HT1080 (cell line): ENCODE measurements at places on chromosomes 1 and 21.

DNA sequence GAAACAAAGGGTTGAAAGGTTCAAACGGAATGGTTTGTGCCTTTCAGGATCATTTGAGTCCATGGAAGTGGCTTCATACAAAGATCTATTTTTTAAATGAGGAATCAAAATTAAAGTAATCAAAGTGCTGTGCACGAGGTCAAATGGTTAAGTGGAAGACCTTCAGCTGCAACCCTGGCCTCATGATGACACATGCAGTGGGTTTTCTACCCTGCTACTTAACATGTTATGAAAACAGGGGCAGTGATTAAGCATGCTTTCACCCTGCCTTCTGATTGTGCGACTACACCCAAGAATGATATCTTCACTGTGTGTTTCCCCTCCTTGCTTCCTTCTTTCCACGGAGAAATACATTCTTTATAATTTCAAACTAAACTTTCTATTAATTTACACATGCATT lies 604.2 kb downstream of the LRRIQ3 start:
- peak; percentile 58 for DNase-seq

DNA sequence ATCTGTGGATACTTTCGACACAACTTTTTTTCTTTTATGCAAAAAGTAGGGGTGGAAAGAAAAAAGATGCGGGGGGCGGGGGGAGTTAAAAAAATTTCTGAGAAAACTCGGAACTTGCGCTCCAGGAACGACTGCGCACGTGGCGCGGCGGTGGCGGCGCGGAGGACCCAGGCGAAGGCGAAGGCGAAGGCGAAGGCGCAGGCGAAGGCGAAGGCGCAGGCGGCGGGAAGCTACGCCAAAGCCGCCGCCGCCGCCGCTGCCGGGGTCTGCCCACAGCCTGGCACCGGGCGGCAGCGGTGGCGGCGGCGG lies 208 bp upstream of the BARHL2 start:
- DNase-seq: no peak

- DNase-seq: peak; percentile 69
Observed at GRCh38 chr1:242454262-242455051, 70.0 kb downstream of the PLD5 start.

DNA sequence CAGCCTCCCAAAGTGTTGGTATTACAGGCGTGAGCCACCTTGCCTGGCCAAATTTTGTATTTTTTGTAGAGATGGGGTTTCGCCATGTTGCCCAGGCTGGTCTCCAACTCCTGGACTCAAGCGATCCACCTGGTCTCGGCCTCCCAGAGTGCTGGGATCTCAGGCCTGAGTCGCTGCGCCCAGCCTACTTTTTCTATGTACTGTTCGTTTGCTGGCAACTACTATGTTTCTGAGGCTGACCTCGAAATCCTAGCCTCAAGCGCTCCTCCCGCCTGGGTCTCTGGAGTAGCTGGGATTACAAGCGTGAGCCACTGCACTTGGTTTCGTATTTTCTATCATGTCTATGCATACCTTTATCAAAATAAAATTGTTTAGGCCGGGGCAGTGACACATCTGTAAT lies 675 bp upstream of the TEKT2 start:
- no peak for DNase-seq

DNA sequence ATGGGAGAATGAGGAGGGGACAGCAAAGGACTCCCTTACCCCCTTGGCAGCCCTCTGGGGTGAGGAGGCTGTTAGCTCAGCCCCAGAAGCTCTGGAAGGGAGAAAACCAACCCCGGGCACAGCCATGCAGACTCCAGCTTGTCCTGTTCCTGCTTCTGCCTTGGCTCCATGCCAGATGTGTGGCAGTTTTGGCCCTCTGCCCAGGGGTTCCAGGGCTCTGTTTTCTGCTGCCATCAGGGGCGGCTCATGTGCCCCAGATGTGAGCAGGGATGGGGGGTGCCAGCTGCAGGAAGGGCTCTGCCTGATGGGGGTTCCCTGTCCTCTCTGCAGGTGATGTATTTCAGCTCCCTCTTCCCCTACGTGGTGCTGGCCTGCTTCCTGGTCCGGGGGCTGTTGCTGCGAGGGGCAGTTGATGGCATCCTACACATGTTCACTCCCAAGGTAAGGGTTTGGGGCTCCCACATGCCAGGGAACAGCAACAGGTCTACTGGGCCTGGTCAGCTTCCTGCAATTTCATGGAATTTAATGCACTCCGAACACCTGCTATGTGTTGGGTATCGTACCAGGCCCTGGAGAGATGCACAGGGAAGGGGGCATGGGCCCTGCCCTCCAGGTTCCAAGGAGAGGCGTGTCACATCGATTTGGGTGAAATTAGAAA lies 26.1 kb downstream of the SLC6A17 start:
- no peak for DNase-seq

GRCh38 chr1:36532810-36533401 lies 50.2 kb upstream of the CSF3R start:
- no peak for DNase-seq

DNA sequence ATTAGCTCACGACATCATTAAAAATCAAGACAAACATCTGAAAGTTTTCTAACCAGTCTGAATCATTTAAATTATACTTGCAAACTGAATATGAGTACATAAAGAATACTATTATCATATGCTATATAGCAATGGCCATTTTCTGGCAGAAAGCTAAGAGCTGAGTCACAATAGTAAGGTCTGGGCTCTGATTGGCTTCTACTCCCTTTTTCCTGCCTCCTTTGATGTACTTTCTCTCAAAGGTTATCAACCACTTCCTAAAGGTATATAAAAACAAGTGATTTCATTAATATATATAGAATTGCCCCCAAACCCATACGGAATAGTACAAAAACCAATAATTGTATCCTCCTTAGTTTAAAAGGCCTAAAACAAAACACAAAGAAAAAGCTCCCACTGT lies 7.0 kb downstream of the KCNA3 start:
- DNase-seq: no peak

- no peak for DNase-seq
Observed at GRCh38 chr21:44428281-44428960, 26.9 kb upstream of the LRRC3 start.

- DNase-seq: no peak
Observed at GRCh38 chr1:230853731-230854130, 14.6 kb downstream of the C1orf198 start.

- peak; percentile 67 for DNase-seq
Observed at GRCh38 chr1:181669246-181669645, 185.9 kb downstream of the CACNA1E start.

DNA sequence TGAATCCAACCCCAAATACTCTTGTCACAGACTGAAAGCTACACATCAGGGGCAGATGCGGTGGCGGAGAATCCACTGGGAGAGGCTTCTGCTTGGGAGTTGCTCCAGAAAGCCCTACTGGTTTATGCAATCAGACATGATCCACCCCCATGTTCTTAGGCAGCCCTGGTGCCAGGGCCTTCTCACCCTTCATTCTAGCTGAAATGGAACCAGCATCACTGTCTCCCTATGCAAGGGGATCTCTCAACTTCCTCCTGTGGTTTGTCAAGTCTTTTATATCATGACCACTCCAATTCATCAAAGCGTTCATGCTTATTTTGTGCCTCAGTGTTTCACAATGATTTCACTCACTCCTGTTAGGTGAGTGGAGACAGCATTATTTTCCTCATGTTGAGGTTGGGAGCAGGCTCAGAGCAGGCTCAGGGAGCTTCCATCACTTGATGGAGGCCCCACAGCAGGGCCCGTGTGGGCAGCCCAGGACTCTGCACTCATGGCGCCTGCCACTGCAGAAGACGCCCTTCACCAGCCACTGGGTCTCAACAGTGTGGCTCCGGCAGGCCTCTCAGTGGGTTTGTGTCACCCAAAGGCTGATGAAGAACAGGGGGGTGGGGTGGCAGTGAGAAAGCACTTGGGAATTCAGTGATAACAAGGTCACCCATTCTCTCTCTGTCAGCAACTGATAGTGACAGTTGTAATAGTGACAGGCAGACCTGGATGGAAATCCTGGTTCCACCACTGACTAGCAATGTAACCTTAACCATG lies 67.1 kb downstream of the CD58 start:
- DNase-seq: no peak

DNA sequence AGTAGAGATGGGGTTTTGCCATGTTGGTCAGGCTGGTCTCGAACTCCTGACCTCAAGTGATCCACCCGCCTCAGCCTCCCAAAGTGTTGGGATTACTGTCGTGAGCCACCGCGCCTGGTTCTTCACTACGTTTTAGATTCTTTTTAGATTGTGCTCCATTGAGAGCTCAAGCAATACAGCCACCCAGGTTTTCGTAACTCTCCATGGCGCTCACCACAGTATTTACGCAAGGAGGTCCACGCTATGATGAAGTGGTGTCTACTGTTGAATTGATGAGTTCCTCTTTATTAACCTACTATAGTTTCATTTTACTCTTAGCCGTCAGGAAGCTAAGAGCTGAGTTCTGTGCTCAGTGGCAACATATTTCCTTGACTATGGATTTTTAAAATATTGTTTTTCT lies 1.8 kb upstream of the KIF1B start:
- no peak for DNase-seq

GRCh38 chr1:231770506-231771175 lies 144.1 kb downstream of the DISC1 start:
- no peak for DNase-seq

GRCh38 chr1:183847641-183848040 lies 42.7 kb downstream of the RGL1 start:
- DNase-seq: no peak

GRCh38 chr1:206735553-206736031 lies 35.0 kb upstream of the IL19 start:
- DNase-seq: peak; percentile 63

DNA sequence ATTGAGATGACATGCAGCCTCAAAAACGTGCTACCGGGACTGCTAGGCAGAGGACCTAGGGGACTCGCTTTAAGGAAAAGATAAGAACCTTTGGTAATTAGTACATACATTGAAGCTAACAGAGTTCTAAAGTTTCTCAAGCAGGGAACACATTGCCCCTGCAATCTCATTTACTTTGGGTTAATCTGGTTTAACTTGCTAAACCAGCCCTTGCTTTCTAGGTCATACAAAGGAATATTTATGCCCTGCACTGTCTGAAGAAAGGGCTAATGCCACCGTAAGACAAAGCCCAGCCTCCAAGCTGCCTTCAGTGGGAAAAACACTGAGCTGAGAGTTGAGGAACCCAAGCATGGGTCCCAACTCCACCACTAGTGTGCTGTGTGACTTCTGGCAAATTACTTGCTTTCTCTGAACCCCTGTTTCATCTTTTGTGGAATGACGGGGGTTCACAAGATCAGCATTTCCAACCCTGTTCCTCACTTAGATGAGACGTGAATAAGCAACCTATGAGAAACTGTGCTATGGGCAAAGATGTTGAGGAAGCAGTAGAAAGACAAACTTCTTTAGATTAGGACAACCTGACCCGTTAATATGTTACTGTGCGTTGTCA lies 66.3 kb downstream of the VWA5B1 start:
- DNase-seq: no peak

DNA sequence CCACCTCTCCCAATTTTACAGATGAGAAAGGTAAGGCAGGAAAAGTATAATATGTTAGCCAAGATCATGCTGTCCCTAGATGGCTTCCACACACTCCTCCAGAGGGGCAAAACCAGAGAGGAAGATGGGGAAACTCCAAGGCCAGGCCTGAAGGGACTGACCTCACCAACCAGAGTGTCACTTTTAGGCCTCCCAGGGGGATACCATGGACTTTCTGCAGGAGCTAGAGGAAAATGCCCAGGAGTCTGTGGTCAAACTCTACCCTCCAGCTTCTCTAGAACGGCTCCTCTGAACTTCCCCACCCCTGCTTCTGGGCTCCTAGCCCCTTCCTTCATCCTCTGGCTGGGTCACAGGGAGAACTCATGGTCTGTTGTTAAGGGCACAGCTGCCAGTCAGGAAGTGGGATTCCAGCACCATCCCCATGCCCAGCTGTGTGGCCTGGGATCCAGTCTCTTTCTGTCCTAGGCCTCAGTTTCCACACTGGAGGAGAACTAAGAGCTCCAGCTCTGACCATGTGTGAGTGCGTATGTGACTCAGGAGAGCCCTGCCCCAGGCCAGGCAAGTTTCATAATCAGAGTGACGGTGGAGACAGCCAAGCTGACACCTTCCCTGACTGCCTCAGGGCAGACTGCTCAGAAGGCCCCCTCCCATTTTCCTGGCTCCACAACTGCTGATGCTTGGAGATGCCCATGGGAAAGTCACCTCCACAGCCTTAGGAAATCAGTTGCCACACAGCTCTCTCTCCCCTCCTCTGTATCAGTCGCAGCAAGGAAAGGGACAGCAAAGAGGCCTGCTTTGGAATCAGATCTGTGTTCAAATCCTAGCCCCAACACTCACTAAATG lies 1.9 kb downstream of the IGSF8 start:
- no peak for DNase-seq

- DNase-seq: peak; percentile 30
Observed at GRCh38 chr1:226737819-226738420, 1.2 kb downstream of the ITPKB start.

DNA sequence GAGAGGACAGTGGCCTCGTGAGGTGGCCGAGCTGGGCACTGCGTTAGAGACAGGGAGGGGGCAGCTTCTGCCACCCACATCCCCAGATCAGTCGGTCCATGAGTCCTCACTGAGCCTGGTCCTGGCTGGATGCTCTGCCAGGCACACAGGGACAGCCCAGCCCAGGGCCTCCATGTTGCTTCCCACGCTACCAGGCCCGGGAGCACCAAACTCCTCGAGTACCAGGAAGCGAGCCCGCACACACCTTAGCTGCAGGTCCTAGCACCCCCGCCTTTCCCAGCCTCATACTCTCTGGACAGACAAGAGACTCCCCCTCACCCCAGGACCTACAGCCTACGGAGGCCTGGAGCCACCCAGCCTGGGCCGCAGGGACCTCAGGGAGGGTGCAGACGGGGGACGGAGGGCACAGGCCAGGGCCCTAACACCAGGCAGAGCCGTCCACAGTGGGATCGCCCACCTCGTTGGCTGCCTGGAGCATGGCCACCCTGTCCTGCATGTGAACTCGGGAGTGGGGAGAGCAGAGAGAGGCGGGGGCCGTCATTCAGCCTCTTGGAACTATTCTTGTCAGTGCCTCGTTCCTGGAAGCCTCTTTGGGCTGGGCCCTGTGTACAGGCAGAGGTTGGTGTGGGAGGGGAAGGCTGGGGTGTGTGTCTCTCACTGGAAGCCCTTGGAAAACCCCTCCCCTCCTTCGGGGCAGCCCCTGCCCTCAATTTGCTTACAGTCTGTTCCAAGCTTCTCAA lies 90.9 kb upstream of the RUNX3 start:
- no peak for DNase-seq

GRCh38 chr1:39525366-39526165 lies 34.1 kb downstream of the BMP8A start:
- no peak for DNase-seq

- peak; percentile 97 for DNase-seq
Observed at GRCh38 chr1:206766251-206766856, 4.2 kb upstream of the IL19 start.

- DNase-seq: no peak
Observed at GRCh38 chr1:32768110-32768850, 48.9 kb downstream of the YARS1 start.

- DNase-seq: no peak
Observed at GRCh38 chr1:164753521-164754077, 194.6 kb downstream of the PBX1 start.
